Heart left ventricle (tissue), 16 donors: ENCODE measurements at places on chromosomes 2 and 18. TPM values are rescaled to one million over a fixed set of nuclear protein-coding genes. Genes with fewer than 3 reads are reported as not detected.

DNA sequence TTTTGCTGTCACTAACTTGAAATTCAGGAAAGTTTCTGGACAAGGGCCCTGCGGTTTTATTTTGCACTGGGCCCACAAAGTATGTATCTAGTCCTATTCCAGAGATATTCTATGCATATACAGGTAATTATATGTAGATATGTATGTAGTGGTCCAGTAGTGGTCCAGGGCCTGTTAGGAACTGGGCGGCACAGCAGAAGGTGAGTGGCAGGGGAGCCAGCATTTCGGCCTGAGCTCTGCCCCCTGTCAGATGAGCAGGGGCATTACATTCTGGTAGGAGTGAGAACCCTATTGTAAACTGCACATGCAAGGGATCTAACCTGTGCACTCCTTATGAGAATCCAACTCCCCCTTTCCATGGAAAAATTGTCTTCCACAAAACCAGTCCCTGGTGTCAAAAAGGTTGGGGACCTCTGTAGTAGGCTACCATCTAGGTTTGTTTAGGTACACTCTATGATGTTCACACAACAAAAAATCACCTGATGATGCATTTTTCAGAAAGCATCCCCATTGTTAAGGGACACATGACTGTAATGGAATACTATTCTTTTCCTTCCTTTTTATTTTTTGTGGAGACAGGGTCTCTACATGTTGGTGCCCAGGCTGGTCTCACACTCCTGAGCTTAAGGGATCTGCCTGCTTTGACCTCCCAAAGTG lies 2.8 kb upstream of the PPP4R3B start:
- no peak for DNase-seq

DNA sequence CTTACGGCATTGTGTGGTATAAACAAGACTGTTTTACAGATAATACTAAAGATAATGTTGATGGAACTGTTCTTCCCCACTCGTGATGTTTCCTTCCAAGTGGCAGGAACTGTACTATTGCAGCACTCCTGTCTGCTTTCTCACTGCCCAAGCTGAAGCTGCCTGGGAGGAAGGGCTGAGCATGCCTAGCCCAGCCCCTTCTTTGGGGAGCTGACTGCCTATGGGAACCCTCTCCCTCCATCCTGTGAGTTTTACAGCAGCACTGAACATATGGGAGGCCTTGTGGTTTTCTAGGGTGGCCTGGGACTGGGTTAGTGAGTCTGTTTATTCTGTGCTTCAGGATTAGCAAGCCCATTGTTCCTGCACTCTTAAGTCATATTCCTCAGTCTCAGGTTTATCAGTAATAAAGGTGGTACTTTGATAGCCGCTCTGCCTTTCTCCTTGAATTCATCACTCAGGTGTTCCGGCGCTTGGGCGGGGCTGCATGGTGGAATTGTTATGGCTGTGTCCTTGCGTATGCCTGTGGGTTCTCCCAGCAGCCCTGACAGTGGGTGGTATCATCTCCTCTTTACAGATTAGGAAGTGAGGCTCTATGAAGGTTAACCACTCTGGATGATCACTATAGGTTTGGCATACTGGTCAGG lies 379.7 kb downstream of the PTPRM start:
- no peak for DNase-seq

Gene TRABD2A
- 1.9 TPM for total RNA-seq

DNA sequence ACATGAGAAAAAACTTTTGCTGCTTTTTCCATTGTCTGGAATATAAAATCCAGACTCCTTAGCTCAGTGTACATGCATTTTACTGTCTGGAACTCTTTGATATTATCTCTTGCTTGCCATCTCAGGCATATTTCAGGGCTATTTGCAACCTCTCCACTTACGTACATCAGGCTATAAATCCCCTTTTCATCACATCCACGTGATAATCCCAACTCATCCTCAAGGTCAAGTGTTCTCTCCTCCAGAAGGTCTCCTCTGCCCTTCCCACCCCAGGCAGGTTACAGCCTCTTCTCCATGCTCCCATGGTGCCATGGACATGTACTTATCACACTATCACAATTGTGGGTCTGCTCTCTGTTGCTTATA lies 202.5 kb upstream of the RBMS1 start:
- DNase-seq: no peak

DNA sequence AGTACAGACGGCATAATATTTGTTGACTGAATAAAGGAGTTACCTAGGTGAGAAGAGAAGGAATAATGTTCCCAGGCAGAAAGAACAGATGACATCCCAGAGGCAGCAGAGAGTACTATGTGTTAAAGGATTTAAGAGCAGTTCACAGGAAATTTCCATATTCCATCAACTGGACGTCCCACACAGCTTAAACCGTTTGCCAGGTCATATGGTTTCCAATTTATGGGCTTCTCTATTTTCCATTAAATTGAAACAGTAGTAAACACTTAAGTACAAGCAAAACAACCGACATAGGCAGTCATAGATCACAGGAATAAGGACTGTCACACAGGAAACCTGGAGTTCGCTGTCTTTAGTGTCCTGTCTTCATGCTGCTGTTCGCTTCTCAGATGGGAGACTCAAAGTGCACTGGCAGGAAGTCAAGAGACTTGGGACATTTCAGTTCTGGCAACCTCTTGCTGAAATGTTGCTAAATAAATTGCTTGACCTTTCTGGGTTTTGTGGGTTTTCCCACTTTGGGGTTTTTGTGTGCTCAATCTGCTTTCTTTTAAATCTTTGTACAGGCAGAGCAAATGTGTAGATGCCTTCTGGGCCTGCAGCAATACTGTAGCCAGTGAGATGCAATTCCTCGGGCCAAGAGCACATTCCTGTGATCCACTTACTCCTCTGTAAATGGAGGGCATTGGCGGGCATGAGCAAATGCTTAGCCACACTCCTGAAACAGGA lies 5.8 kb upstream of the PIEZO2 start:
- DNase-seq: no peak

DNA sequence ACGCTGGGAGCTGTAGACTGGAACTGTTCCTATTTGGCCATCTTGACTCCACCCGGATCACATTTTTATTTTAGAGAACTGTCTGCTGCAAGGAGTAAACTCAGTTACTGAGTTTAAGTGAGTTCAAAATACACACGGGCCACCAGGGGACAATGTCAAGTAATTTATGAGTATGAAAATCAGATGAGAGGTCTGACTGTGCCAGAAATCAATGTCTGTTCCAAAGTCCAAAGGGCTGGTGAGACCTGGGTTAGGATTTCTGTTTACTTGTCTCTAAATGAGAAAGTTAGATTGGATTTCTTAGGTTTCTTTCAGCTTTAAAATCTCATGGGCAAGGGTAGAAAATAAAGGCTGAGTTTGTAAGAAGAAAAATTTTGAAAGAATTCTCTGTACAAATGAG lies 465.8 kb upstream of the MEIS1 start:
- no peak for DNase-seq

DNA sequence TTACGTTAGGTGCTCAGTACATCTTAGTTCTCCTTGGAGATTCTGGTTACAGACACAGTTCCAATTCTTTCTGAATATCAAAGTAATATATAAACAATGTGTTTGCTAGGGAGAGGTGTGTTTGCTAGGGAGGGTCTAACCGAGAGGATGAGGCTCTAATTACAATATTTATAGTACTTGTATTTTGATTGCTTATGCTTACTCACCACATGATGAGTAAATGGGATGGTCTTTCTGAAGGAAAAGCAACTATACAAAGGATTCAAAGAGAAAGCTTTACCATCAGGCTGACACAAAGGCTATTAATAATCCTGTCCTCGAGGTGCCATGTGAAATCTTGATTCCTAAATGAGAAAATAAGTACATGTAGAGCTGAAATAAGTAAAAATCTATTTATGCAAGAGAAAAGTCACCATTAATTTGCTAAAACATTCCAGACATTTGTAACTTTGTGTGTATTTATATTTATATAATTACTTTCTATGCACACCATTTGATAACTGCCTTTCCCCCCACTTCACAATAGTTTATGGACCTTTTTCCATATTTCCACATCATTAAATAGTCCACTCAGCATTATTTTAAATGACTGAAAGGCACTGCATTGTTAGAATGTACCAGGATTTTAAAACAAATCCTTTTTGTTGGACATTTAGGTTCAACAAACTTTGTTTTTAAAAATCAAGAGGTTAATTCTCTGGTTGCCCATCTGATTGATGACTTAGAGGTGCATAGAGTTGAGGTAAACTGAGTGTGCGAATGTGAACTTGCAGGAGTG lies 94.5 kb upstream of the FN1 start:
- no peak for DNase-seq

DNA sequence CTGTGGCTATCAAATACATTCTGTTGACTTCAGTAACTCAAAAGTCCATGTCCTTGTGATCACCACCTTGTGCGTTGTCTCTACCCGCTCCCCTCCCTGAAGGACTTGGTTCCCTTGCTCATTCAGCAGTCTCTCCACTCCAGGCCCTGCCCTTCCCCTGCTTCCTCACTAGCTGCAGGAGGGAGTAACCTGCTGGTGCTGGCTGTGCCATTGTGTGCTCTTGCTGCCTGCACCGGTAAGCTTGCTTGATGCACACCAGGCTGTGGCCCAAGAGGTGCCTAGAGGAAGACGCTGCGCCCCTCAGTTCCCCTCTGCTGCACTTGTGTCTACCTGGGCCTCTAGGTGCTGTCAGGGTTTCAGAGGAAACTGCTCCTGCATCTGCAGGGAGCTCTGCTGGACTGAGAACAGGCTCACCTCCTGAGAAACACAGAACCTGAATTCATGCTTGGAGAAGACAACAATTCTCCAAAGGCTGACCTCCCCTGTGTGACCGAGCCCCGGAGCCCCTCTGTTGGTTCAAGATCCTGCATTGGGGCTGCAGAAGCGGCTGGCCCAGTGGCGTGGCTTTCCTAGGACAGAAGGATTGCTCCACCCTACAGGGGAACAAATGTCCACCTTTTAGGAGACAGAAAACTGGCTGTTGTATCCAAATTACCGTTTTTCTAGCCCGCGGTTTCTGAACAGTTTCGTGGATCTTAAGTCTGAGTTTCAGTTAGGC lies 33.6 kb downstream of the PTPRM start:
- no peak for DNase-seq

GRCh38 chr2:98408155-98408554 lies 36.5 kb upstream of the INPP4A start:
- DNase-seq: no peak

- DNase-seq: no peak
These were observed at the start of gene GAREM2 for GRCh38 chr2:26172871-26173775. TSS of gene GAREM2 (plus strand) at chr2:26173088. CDS start at chr2:26173221, 133 bp downstream.

- DNase-seq: no peak
These were observed 48.5 kb downstream of the GAREM1 start for GRCh38 chr18:32422201-32422600.

DNA sequence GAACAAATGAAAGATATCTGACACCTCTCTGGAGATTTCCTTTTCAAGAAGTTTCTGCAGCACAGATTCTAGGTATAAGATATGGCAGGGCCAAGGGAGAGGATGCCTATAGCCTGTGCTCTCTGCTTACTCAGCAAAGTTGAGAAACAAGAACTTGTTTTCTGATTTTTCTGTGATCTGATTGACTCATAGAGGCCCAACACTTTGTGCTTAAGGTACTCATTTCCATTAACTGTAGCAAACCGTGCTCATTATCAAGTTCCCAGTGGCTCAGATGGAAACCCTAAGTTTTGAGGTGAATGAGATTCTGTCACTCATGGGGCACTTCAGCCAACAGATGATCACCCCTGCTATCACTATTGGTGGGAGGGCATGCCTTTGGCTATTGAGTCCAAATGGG lies 124.3 kb downstream of the SP100 start:
- no peak for DNase-seq

Gene KIAA1328
- total RNA-seq: 3.7 TPM

GRCh38 chr2:112880696-112881095 lies 30.3 kb upstream of the IL37 start:
- DNase-seq: no peak

- no peak for DNase-seq
These were observed 9.0 kb upstream of the KCNG2 start for GRCh38 chr18:79788734-79789085.

DNA sequence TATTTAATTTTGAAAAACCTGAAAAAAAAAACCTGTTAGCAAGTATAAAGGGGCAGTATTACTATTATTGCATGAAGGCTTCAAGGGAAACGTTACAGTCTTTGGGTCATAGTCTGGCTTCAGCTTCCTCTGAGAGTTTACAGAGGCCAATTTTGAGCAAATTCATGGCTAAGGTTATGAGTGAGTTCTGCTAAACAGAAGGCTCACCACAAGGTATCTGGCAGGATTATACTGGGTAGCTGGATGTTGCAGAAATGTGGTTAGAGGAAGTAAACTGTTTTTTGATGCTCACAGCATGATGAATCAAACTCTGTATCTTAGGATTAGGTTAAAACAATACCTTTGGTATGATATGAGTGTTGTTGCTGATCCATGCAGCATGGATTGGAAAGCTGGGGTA lies 9.3 kb downstream of the MRPL19 start:
- DNase-seq: no peak

- DNase-seq: no peak
These were observed 93.0 kb upstream of the TTC27 start for GRCh38 chr2:32534831-32535230.

GRCh38 chr18:50192995-50193795 lies 1.8 kb downstream of the MYO5B start:
- no peak for DNase-seq

- DNase-seq: no peak
These were observed 486.7 kb upstream of the SALL3 start for GRCh38 chr18:78492813-78493371.

Gene SULT1C4
- 5.5 TPM for total RNA-seq

GRCh38 chr2:131077966-131078365 lies 15.3 kb downstream of the FAM168B start:
- DNase-seq: no peak

GRCh38 chr2:162994718-162995117 lies 156.2 kb upstream of the KCNH7 start:
- DNase-seq: no peak

- DNase-seq: peak; percentile 65
These were observed 5.1 kb upstream of the PAX8 start for GRCh38 chr2:113283704-113284284.

DNA sequence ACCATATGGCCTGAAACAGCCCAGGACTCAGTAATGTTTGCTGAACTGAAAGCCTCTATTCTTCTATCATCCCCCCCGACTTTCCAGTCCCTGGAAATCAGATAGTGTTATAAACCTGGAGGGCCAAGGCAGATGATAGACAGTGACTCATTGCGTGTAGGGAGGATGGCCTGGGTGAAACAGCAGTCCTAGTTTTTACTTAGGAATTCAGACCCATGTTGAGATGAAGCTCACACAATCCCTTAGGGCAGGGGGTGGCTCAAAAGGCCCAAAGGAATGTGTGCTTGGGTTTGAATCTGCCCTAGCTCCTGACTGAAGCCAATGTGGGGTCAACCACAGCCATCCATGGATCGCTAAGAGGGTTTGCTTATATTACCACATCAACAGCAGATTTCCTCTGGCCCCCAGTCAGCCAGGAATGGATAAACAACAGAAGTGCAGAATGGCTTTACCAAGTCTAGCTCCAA lies 43.9 kb upstream of the STPG4 start:
- no peak for DNase-seq

DNA sequence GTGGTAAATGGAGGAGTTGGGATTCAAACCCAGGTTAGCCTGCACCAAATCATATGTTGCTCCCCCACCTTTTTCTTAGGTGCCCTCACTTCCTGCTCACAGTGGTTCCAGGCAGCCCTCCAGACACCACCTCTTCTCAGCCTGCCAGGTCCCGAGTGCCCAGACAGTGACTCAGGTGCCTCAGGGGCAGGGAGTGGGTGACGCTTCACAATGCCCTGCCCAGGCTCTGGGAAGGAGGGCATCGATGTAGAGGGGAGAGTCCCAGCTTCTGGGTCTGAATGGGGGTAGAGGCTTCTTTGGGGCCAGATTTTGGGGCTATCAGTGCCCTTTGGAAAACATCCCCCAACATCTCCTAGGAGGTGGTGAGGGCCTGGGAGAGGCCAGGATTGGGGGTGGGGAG lies 5.2 kb upstream of the DNAJB2 start:
- DNase-seq: no peak
